ENCODE measurements at places on chromosomes 2 and 18. TPM values are rescaled to one million over a fixed set of nuclear protein-coding genes. Genes with fewer than 3 reads are reported as not detected.

The INPP5D gene
- total RNA-seq = 27.2 TPM

The SNTG2 gene
- total RNA-seq = not detected

The CD8B gene
- not detected for total RNA-seq

The CAPG gene
- 73.1 TPM for total RNA-seq

The FABP1 gene
- not detected for total RNA-seq

The TMEM150A gene
- 8.5 TPM for total RNA-seq

The GDF7 gene
- total RNA-seq = 42.0 TPM

The CTNNA2 gene
- total RNA-seq = not detected

The SRD5A2 gene
- total RNA-seq = not detected

Measured in pulmonary artery endothelial cell (primary cell).